ENCODE measurements at places on chromosomes 6 and 20.

GRCh38 chr6:70395301-70395672 is 18.0 kb upstream of the FAM135A start:
- DNase-seq, result no peak

DNA sequence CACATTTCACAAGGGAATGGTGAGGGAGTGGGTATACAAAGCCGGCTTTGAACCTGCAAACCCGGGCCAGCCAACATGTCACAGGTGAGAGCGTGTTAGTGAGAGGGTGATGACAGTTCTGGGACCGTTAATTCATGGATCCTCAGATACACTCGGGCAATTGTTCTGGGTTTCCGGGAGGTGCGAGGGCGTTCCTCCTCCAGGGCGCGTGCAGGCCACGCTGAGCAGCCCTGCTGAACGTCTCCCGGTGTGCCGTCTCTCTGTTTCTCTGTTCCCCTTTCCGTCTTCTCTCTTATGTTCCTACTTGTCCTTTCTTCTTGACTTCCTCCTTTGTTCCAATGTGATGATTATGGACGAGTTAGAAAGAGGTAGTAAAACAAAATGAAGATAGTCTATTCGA is 130.0 kb upstream of the GMDS start:
- DNase-seq, result no peak

DNA sequence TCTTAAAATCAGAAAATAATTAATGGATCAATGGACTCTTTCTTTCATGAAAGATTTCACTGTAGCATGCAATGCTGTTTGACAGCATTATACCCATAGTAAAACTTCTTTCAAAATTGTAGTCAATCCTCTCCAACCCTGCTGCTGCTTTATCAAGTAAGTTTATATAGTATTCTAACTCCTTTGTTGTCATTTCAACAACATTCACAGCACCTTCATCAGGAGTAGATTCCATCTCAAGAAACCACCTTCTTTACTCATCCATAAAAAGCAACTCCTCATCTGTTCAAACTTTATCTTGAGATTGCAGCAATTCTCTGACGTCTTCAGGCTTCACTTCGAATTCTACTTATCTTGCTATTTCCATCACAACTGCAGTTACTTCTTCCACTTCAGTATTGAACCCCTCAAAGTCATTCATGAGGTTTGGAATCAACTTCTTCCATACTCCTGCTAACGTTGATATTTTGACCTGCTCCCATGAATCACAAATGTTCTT is 26.4 kb upstream of the BACH2 start:
- DNase-seq, result no peak

- DNase-seq, result no peak
Observed at GRCh38 chr6:3825331-3825831, 23.8 kb upstream of the FAM50B start.

GRCh38 chr6:16789329-16790038 is 28.2 kb upstream of the ATXN1 start:
- DNase-seq, result no peak

GRCh38 chr20:7981374-7981773 is 38.2 kb downstream of the TMX4 start:
- DNase-seq, result no peak

DNA sequence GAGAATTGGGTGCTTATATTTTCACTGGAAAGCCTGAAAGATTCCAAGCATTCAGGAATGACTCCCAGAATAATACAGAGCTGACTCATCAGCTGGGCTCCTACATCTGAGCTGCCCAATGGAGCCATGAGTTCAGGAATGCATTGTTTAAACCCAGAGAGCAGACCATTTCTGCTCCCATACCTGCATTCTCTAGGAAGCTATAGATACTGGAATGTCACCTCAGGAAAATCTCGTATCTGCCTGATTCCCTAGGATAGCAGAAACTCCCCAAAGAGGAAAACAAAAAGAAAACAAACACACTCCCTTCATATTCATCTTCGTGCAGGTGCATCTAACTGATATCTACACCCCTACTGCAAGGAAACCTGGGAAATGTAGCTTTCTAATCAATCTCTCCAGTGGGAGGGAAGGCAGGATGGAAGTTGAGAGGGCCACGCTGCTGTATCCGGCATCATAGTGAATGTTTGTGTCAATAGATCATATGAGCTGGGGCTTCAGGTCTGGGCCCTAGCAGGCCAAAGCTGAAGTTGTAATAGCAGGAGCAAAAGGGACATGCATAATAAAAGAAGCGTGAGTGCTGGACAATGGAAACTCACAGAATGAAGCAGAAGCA is 8.2 kb upstream of the SLC2A12 start:
- DNase-seq, result no peak

DNA sequence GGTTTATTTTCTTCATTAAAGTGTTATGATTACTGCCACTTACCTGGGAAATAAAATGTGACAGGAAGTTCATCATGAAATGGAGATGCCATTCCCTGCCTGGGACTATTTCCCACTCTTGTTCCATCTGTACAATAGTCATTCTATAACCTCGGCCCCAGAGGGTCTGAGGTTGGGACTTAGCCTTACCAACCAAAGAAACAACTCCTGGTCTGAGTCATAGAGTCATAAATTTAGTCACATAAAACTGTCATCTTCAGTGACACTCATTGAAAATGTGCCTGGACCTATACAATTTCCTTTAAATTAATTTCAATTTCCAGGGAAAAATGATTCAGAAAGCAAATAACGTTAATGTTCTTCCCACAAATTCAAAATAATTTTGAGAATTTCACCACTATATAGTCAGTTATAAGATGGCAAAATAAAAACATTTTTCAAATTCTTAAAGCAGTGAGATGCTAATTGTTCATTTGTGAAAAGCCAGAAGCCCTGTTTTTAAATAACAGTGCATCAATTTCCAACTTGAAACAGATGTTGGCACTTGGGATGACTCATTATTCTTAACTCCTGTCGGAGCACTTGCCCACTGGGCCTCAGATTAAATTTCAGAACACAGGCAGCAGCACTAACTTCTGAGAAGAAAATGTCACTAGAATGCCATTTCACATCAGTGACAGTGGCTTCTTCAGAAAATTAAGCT is 201.2 kb upstream of the SMLR1 start:
- no peak for DNase-seq

- no peak for DNase-seq
Observed at GRCh38 chr6:149033454-149033853, 284.1 kb upstream of the TAB2 start.

GRCh38 chr6:154394571-154394970 is 38.0 kb upstream of the IPCEF1 start:
- DNase-seq, result no peak

DNA sequence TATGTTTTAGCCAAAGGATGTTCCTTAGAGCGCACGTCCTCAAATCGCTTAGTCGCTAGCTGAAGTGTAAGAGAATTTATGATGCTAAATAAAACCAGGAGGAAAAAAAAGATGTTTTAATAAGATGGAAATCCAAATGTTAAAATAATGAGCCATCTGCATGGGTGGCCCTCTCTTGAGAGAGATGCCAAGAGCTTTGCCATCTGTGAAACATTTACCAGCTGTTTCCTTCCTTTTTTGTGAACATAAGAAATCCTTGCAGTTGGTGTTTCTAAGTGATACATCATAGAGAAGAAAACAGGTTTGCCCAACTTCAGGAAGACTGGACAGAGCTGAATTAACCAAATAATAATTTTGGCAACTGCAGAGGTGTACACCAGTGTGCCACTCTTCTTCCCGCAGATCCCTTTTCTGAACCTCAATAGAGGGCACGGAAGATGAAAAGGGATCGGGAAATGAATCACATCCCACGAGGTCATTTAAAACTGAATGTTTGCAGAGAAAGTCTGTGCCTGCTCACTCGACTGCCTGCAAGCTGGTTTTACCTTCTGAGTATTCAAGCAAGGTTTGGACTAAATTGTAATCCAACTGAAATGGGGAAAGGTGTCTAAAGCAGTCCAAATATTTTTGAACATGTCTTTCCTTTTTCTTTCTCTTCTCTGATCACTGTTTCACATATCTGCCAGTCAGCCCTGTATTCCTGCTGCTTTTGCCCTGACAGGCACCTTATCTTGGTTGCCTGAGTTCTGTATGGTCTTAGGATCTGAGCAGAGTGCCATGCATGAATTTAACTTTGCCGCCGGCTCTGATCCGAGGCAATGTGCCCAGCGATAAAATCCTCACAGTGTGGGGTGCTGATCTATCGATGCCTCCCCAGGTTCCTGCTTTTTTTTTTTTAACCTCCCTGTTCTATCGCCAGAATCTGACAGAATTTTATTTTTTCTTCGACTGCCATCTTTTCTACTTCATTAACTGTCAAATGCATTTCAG is 35.5 kb upstream of the TSHZ2 start:
- DNase-seq, result peak; percentile 39

DNA sequence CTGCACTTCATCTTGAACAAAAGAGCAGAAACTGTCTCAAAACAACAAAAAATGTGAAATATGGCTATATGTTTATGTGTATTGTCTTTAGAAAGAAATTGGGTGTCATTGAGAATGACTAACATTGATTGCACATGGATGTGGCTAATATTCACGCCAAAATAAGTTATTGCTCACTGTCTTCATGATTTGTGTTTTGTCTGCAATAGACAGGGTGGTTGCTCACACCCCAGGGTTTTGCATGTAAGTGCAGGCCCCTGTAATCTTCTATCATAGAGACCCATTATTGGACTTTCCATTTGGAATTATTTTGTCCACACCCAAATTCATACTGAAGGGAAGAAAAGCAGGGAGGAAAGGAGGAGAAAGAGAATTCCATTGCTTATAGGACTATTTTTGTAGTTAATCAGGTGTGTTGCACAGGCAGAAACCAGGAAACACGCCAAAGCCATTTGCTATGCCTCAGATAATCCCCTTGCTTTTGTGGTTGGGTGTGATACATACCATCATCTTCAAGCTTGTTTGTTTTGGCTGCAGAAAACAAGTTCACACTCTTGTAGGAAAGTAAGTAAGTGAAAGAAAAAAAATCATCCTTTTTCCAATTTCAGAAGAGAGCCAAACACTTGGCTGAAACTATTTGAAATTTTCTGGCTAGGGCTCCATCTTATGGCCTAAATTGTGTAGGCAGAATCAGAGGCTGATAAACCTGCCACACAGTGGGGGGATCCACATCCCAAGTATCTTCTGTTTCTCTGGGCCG is 214.1 kb downstream of the COL12A1 start:
- peak; percentile 58 for DNase-seq

DNA sequence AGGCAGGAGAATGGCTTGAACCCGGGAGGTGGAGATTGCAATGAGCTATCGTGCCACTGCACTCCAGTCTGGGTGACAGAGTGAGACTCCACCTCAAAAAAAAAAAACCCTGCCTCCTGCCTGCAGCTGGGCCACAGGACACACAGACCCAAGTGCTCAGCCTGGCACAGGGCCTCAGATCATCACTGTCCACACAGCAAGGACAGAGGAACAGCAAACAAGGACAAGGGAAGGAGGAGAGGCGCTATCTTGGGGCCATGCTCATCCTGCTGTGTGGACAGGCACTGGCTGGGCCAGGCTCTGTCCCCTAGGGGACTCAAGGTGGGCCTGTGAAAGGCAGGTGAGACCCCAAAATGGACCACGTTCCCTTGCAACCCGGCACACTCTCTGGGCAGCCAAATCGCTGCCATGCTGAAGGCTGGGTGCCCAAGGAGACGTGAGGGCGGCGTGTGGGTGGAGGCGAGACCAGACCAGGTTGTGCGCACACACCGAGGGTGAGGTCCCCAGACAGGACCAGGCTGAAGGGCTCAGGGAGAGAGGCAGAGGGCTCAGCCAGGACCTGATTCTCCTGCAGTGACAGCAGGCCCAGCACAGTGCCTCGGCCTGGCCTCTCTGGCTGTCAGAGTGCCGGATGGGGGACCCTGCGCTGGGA is 9.1 kb downstream of the UCKL1 start:
- DNase-seq, result no peak

GRCh38 chr20:13212750-13213149 is 8.3 kb upstream of the ISM1 start:
- peak; percentile 3 for DNase-seq

DNA sequence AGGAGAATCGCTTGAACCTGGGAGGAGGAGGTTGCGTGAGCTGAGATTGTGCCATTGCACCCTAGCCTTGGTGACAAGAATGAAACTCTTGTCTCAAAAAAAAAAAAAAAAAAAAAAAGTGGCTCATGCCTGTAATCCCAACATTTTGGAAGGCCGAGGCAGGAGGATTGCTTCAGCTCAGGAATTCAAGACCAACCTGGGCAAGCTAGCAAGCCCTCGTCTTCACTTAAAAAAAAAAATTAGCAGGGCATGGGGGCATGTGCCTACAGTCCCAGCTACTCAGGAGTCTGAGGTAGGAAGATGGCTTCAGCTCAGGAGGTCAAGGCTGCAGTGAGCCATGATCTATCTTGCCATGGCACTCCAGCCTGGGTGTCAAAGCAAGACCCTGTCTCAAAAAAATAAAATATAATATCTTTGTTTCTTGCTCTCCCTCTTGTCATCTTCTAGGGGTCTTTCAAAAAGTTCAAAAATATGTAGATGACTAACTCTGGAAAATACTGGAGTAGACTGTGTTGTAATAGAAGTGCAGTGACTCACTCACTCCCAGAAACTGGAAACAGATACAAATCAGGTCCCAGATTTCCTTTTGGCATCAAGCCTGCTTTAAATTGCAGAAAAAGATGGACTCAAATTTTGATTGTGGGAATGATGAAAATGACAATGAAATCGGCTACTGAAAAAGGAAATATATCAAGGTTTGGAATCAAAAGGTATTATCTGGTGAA is 2.8 kb upstream of the GINM1 start:
- no peak for DNase-seq

GRCh38 chr20:2806351-2806701 is 5.9 kb upstream of the CPXM1 start:
- DNase-seq, result no peak

- no peak for DNase-seq
Observed at GRCh38 chr6:107576852-107577251, 86.9 kb downstream of the SOBP start.

GRCh38 chr6:131736003-131736596 is 25.3 kb upstream of the CTAGE9 start:
- no peak for DNase-seq

DNA sequence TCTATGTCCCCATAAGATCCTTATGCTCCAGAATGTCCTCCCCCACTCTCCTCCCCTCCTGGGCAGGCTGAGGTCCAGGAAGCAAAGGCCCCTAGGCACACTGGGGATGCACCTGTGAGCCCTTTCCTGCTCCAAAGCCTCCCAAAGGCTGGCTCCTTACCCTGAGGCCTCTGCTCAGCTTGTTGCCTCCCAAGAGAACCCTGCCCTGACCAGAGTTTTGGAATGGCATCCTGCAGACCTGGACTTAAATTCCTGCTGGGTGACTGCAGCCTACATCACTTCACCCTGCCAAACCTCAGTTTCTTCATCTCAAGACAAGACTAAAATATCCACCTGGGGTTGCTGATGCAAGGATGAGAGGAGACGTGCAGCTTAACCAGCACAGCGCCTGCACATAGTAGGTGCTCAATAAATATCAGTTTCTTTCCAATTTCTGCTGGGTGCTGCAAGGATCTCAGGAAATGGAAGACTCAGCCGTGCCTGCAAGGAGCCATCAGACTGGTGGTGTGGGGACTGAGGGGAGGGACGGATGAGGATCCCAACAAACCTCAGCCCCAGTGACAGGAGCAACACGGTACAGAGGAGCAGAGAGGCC is 2.1 kb upstream of the LBP start:
- no peak for DNase-seq

GRCh38 chr6:72102561-72102960 is 216.2 kb downstream of the RIMS1 start:
- DNase-seq, result no peak

Measured in lung (tissue), 17 donors.